ENCODE measurements at places on chromosomes 3 and 15.

- DNase-seq, result no peak
Observed at GRCh38 chr3:59481776-59482400, 432.1 kb upstream of the CFAP20DC start.

DNA sequence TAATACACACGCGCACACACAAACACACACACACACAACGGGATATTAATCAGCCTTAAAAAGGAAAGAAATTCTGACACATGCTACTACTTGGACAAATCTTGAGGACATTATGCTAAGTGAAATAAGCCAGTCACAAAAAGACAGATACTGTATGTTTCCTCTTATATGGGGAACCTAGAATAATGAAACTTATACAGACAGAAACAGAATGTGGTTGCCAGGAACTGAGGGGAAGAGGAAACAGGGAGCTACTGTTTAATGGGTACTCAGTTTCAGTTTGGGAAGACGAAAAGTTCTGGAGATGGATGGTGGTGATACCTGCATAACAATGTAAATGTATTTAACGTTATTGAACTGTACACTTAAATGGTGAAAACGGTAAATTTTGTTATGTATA, 20.2 kb downstream of the ICE2 start:
- DNase-seq, result no peak

- DNase-seq, result no peak
Observed at GRCh38 chr15:70016511-70016994, 81.2 kb downstream of the TLE3 start.

DNA sequence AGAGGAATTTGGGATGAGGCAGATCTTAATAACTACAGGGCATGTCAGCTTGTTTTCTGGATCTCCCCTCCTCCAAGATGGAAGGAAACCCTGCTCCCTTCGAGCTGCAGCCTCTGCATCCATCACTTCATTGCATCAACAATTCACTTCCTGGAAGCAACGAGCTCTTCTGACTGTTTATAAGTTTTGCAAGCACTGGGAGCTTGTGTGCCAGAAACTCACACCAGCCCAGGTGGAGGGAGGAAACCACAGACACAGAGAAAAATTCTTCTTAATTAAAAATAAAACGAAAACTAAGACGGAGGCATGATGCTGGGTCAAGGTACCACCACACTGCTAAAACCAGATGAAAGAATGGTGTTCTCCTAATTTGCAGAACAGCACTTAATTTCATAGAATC, 10.6 kb downstream of the LRIG1 start:
- no peak for DNase-seq

GRCh38 chr3:114259566-114259965, 22.2 kb upstream of the ZNF80 start:
- DNase-seq, result no peak
